ENCODE measurements at places on chromosomes 16 and 17.

DNA sequence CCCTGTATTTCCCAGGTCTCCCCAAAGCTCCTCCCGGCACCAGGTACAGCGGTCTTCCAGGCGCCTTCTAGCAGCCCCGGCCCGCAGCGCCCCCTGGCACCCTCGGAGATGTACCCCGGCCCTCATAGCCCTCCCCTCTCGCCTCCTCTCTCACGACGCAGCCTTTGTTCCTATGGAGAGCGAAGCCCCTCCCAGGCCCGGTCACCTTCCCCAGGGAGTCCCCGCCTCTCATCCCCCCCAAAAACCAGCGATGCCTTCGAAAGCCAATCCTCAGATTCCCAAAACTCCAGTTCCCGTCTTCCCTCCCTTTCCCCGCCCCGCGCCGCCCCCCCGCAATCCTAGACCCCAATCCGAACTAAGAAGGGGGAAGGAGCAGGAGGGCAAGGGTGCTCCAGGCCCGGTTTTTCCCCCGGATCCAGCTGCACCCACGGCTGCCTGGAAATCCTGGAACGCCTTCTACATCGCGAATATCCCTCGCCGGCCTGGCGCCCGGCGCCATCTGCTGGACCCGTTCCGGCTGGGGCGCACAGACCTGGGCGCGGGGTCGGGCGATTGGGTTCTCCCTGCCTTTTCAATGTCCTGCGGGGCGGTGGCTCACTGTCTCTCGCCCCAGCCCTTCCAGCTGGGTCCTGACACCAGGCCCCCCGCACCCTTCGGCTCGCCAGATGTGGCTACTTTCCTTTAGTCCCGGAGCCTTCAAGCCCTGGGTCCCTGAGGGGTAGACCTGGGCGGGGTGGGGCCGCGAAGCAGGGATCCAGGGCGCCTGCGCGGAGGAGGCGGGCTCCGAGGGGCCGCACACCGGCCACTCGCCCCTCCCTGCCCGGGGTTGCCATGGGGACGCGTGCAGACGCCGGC, at the start of gene DNAH2:
TSS of gene DNAH2 (plus strand) at position 844 of the 855 bp plus-strand sequence. CDS start 1,991 bp downstream, outside the sequence.
- DNase-seq = no peak

DNA sequence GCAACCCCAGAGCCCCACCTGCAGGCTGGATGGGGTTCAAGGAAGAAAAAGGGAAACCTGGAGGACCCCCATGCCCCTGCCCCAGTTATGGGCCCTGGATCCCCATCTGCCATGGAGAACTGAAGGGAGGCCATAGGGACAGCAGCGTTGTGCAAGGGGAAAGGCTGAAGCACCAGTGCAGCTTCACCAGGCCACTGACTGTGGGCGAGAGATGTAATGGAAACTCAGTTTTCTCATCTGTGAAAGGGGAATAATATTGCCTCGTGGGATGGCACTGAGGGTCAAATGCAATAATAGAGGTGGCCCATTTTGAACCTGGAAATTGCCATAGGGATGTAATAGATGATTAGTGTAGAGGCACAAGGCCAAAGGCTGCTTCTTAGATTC, 9.9 kb upstream of the TSPOAP1 start:
- no peak for DNase-seq

DNA sequence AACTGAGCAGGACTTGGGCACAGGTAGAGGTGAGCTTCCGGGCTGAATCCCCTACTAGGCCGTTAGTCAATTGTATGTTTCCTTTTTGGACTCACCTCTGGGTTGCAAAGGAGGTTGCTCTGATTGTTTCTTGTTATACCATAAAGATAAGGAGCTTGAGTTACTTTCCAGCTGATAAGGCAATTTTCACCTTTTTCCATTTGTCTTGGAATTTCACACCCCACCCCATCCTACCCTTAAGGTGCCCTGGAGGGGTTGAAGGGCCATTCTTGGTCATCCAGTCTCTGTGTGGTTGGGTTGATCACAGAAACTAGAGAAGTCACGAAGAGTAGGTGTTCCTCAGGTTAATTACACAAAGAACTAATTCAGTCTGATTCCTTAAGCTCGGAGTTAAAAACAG, 162.2 kb downstream of the CDH13 start:
- no peak for DNase-seq

GRCh38 chr16:85474621-85475217, 138.4 kb upstream of the GSE1 start:
- no peak for DNase-seq

DNA sequence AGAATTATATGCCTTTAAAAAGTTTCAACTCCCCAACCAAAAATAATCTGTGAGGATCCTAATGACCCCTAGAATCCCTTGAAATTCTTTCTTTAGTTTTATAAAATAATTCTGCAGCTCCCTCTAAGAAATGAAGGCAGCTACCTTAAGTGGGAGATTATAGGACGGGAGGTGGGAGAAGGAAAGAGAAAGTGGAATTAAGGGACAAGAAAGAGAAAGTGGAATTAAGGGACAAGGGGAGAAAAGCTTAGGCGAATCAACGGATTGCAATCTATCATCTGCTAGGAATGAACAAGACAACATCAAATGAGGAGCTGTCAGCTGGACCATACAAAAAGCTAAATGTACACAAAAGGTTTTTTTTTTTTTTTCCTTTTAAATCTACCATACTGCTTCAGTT, 262.0 kb downstream of the ZFHX3 start:
- no peak for DNase-seq

DNA sequence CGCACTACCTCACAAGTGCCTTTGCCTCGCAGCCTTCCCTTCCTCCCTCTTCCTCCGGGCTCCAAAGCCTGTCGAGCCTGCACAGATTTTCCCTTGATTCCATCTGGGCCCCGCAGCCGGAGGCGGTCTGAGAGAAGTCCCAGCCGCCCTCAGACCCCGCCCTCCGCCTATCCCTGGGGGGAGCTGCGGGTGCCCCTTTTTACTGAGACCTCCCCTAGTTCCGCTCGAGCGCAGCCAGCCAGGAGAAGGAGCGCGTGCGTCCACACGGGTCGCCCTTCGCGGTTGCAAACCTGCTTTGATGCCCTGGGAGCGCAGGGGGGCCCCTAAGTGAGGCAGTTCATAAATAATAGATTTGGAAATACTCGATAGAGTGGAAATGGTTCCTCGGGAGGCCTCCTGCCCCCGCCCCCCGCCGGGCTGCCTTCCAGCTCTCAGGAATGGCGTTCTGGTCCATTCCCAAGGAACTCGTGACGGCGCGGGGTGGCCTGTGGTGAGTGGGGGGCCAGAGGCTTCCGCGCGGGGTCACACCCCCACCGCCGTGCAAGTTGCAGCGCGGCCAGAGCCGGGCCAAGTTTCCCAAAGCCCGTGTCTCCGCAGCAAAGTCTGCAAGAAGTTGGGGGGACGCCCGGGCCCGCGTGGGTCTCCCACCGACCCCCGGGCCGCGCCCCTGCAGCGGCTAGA, 610 bp downstream of the C16orf74 start:
- DNase-seq = no peak

GRCh38 chr16:85884808-85885463, 14.0 kb upstream of the IRF8 start:
- DNase-seq = no peak

DNA sequence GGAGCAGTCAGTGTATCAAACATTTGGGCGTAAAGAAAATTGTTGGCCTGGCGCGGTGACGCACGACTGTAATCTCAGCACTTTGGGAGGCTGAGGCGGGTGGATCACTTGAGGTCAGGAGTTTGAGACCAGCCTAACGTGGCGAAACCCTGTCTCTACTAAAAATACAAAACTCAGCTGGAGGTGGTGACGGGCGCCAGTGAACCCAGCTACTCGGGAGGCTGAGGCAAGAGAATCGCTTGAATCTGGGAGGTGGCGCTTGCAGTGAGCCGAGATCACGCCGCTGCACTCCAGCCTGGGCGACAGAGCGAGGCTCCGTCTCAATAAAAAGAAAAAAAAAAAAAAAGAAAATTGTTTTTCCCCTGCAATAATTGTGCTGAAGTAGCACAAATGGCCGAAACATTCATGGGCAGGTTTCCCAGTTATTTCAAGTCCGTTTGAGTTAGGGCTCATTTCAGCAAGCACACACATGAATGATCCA, 1.4 kb downstream of the GCSH start:
- DNase-seq = no peak

GRCh38 chr17:6561446-6561845, 5.1 kb upstream of the PITPNM3 start:
- DNase-seq = no peak
